Hepatic stellate cell (primary cell): ENCODE measurements at places on chromosomes 12 and 14.

- peak; percentile 81 for DNase-seq
Observed at GRCh38 chr14:61562321-61563161, 132.8 kb upstream of the HIF1A start.

GRCh38 chr14:65100922-65101541 lies 1.3 kb downstream of the MAX start:
- DNase-seq: no peak

DNA sequence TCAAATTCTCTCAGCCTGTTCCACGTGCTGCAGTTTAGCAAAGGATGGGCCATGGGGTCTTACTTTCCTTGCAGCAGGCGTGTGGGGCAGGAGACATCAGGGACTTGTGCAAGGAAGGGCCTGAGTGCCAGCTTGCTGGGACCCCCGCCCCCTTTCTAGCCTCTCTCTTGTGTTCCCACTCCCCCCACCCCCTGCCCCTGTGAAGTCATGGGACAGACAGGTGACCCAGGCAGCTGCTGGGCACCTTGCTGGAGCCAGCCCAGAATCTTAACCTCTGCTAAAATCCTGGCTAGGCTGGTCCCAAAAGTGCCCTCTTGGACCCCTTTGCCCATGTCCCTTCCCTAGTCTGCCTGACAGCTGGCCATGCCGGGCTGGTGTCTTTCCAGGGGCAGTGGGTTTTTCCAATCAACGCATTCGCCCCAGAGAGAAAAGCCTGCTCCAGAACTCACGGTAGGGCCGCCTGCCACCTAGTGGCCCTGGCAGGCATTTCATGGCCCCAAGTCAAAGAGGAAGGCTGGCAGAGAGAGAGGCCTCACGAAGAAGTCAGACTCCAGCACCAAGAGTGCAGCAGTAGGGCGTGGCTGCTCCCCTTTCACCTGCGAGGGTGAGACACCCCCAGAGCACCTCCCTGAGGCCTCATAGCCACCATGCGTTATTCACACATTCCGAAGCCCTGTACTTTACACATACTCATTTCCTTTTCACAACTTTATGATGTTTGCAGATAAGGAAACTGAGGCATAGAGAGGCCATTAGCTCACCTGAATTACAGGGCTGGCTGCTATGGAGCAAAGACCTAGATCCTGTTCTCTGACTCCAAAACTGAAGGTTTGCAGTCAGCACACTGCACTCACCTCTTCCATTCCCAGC lies 67.4 kb downstream of the LGMN start:
- peak; percentile 85 for DNase-seq

- DNase-seq: peak; percentile 93
Observed at GRCh38 chr14:68577802-68578541, 214.9 kb downstream of the ZFP36L1 start.

GRCh38 chr12:71764587-71765321 lies 10.1 kb downstream of the RAB21 start:
- no peak for DNase-seq

DNA sequence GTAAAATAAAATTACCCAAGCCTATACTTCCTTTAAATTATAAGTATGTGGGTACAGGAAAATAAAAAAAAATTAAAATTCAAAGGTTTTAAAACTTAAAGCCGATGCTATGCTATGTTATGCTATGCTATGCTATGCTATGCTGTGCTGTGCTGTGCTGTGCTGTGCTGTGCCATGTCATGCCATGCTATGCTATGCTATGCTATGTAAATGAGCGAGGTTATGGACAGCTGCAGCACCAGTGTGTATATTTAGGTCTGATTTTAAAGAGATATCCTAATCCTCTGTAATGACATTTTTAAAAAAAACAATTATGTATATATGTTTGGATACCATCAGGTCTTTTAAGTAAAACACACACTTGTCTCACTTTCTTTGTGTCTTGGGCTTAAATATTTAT lies 1822.0 kb upstream of the SEL1L start:
- no peak for DNase-seq

GRCh38 chr12:68332728-68333630 lies 817 bp upstream of the MDM1 start:
- no peak for DNase-seq

GRCh38 chr14:51626788-51627187 lies 24.9 kb upstream of the FRMD6 start:
- no peak for DNase-seq

DNA sequence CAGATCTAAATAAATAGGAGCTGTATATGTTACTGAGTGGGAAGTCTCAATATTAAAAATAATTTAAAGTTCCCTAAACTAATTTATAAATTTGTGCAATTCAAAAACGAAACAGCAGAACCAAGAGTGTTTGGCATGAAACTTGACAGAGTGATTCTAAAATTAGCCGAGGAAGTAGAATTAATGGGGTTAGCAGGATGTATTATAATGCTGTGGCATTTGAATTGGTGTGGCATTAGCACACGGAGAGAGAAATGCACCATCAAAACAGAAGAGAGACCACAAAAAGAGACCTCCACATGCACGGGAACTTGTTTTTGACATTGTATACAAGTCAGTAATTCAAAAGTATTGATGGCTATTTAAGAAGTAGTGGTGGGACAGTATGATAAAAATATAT lies 366.0 kb upstream of the RGS6 start:
- no peak for DNase-seq
